AG09319 (cell line): ENCODE measurements at places on chromosomes 2 and 18.
A peak's percentile ranks its signal among the peaks of the same experiment; 100 is the strongest.

- peak; percentile 1 for DNase-seq
Observed at GRCh38 chr2:140247451-140248195, 1467.4 kb upstream of the NXPH2 start.

DNA sequence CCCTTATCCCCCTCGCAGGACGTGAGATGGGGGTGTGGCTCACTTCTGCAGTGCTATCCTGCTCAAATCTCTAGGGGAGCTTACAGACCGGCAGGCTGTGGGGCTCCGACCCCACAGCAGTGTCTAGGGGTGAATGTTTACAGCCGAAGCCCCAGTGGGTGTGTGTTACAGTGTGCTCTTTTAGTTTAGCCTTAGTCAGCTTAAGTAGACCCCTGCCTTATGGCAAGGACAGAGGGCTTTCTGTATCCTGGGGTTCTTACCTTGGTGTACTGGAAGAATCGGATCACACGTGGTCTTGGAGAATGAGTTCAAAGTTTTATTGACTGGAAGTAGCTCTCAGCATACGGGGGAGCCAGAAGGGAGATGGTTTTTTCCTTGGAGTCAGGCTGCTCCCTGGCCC, 348.2 kb upstream of the GYPC start:
- DNase-seq: no peak

DNA sequence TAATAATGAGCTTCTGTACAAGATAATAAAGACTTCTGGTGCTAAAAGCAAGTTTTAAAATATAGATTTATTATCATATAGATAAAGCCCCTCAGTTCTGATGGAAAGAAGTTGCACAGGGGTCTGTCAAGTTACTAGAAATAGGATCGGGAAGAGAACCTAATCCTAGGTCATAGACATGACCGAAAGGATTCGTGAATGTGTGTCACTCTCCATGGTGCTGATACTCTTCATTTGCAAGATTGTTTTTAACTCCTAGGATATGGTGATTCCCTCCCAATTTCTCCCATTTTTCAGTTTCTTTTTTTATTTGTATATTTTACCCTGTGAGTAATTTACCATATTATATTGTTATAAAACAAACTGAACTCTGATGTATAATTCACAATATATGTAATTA, 58.9 kb upstream of the CTNNA2 start:
- no peak for DNase-seq

DNA sequence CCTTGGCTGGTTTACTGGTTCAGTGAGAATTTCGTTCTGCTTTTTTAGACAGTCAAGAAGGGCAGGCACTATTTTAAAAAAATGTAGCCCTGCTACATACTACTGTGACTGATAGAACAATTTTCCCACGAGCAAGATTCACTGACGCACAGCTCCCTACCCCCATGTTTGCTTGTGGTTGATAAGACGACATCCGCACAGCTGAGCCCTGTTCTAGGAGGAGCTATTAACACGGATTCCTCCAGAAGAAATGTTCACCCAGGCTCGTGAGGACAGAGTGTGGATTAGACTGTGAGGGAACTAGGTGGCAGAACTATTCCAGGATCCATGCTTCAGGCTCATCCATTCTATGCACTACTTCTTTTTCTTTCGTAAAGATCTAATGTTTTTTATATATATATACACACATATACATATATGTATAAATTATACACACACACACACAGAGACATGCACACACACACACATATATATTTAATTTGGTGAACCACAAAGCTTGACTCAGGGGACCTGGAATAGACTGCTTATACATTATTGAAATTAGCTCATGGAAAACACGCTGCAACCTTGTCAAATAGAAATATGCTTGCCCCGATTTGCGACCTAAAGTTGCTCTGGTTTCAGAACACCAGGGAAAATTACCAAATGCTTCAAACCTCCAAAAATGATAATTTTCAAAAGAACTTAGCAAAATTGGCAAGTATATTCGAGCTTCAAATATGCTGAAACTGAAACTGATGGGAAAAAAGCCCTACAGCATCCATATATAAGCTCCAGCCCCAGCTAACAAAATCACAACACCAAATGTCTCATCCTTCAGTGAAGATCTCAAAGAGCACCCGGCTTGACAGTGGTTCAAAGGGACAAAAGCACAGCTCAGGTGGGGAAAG, 370.4 kb downstream of the SOCS6 start:
- DNase-seq: no peak

- no peak for DNase-seq
Observed at GRCh38 chr2:97919858-97920257, 75.9 kb downstream of the TMEM131 start.

DNA sequence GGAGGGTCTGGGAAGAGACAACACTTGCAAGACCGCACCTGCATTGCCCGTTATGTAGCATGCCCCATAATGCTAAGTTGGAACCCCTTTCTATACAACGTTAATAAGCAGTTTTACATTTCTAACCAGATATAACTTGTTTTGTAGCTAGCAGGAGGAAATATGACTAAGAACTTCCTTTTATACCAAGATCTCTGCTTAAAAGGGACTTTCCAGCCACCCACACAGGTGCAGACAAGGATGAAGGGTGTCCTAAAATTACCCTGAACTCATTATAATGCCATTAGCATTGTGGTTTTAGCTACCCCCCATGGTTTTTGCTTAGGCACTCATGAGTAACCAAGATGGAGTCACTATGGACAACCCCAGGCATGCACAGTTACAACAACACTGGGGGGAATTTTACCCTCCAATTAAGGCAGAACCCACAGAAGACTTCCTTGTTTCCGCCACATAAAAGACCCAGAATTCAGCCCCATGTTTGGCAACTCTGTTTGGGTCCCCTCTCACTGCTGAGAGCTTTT, 362.8 kb downstream of the CBLN2 start:
- no peak for DNase-seq

GRCh38 chr2:119005051-119005450, 63.1 kb downstream of the MARCO start:
- DNase-seq: no peak

DNA sequence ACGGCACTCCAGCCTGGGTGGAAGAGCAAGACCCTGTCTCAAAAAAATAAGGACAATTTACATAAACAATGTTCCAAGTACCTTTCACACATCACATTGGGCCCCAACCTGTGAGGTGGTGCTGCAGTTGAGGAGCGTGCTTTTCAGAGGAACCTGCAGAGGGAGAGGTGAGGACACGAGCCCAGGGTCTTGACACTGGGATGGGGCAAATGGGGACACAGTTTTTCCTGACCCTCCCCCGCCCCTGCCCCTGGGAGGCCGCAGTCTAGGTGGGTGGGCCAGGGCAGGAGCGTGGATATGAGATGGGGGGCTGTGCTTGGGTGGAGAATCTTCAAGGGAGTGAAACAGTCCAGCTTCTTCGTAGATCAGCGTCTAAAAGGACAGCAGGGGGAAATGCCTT, 112.9 kb downstream of the SEPTIN10 start:
- DNase-seq: no peak

DNA sequence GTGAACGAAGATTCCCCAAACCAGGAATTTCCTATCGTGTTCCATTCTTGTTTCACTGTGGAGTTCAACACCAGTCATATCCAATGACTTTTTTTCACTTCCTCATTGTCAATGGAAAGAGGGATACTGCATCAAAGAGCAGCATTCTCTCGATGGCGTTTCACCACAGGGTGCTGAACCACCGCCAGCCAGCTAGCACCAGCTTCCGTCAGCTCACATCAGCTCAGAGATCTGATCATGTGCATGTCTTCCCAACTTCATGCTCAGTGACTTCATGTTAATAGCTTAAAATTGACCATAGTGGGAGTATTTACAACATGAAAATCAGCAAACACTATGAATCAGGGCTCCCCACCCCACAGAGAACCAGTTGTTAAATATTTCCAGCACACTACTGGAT, 359.9 kb downstream of the TNS1 start:
- DNase-seq: no peak

DNA sequence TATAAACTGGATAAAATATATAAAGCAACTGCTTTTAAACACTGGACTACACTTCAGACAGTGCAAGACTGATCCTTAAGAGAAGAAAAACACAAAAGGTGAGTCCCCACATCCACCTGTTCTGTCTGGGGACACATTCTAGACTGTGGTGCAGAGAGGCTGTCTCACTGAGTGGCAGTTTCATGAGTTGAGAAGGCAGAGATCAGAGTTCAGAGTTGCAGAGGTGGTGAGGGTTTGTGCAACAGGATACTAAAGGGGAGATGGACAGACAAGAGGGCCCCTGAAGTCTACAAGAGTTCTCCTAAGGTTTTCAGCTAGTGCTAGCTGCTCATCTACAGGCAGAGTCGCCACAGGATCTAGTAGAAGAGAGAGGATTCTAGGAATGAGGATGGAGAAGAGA, 68.0 kb downstream of the METTL8 start:
- no peak for DNase-seq

DNA sequence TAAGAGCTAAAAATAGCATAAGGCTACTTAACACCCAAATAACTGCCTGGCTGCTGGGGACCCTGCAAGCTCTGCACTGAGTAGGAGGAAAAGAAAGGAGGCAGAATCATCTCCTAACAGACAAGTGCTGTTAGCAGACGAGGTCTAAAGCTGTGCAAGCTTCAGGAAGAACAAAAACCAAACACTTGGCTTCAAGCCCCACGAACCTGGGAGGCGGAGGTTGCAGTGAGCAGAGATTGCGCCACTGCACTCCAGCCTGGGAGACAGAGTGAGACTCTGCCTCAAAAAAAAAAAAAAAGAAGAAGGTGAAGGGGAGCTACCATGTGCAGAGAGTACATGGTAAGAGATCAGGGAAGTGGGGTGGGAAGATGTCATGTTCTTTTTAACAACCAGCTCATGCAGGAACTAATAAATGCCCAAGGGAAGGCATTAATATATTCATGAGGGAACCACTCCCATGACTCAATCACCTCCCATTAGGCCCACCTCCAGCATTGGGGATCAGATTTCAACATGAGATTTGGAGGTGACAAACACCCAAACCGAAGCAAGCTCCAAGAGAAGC, 28.8 kb upstream of the INO80C start:
- no peak for DNase-seq

GRCh38 chr18:13136056-13136903, 82.3 kb upstream of the LDLRAD4 start:
- no peak for DNase-seq

DNA sequence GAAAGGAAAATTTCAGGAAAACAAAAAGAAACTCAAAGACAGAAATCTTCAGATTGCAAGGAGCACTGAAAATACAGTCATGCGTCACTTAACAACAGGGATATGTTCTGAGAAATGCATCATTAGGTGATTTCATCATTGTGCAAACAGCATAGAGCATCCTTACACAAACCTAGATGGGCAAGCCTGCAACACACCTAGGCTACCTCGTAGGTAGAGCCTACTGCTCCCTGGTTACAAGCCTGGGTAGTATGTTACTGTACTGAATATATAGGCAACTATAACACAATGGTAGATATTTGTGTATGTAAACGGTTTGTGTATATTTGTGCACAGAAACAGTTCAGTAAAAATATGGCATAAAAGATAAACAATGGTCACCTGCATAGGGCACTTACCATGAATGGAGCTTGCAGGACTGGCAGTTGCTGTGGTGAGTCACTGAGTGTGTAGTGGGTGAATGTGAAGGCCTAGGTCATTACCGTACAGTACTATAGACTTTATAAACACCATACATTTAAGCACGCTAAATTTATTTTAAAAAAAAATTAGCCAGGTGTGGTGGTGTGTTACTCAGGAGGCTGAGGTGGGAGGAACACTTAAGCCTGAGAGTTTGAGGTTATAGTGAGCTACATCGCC, 33.4 kb downstream of the SFXN5 start:
- no peak for DNase-seq

- no peak for DNase-seq
Observed at GRCh38 chr2:188399159-188399558, 107.5 kb downstream of the GULP1 start.

GRCh38 chr2:234623521-234623991, 126.7 kb upstream of the ARL4C start:
- DNase-seq: no peak

DNA sequence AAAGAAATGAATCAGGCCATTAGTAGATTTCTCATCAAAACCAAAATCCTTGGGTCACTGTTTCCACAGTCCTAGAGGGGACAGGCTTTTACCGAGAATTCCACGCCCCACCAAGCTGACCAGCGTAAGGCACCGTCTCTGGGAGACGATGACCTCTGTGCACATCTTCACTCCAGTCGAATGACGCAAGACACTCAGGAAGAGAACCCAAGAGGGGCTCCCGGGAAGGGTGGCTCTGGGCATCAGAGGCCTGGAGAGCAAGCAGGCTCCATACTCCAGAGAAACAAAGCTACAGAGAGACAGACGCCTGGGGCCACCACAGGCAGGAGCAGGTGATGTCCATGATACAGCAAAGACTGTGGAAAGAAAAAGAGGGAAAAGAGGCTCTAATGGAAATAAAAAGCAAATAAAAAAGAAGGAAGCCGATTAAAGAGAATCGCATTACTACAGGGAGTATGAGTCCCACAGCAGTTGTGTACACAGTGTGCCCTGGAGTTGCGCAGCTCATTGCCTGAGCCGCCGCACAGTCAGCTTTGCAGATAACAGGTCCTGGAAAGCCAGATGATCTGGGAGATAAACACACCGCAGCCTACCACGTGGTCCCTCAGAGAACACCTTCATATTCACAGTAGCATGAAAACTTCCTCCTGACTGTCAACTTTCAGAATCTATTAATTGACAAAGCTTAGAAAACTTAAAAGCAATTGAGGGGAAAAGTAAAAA, 572.7 kb upstream of the SALL3 start:
- no peak for DNase-seq

- no peak for DNase-seq
Observed at GRCh38 chr18:74172697-74173433, 24.5 kb downstream of the TIMM21 start.

DNA sequence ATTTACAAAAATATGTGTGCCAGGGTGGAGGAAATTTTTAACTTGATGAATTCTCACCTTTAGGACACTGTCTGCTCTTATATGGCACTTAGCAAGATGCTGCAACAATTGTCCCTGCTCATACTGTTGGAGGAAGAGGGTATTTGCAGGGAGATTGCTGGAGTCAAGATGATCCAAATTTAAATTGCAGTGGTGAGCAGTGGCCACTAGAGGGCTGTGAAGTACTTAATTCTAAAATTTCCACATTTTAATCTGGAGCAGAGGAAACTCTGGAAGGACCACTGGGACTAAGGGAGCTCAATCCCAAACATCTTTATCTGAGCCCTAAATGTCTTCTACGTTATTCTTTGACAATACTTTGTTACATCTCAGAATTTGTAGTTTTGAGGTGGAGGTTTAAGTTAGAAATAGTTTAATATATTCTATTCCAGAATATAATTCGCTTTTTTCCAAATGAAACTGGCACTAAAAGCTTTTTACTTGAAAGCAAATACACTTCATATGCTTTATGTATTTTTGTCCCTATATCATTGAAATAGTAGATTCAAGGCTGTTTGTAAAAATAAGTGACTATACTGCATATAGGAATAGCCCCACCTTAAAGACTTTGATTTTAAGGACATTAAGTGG, 33.0 kb upstream of the PTH2R start:
- DNase-seq: no peak

DNA sequence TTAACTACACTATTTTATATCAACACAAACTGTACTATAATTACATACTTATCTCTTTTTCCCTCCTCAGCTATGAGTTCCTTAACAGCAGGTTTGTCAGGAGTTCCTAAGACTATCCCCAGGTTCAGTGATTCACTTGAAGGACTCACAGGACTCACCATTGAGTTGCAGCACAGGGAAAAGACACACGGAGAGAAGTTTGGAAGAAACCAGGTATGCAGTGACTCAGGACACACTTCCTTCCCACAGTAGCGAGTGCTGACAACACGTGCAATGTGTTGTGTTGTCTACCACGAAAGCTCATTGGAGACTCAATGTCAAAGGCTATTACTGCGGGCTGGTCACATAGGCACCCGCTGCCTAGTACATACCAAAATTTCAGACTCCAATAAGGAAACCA, 32.0 kb downstream of the MGAT4A start:
- no peak for DNase-seq

GRCh38 chr18:9617006-9617542, 2.7 kb upstream of the PPP4R1 start:
- DNase-seq: no peak
